ENCODE measurements at places on chromosomes 11 and 22.

GRCh38 chr11:555780-556661 is 4.5 kb downstream of the LMNTD2 start:
- DNase-seq = no peak

- DNase-seq = no peak
Observed at GRCh38 chr11:16925561-16926065, 88.6 kb downstream of the PLEKHA7 start.

- DNase-seq = no peak
Observed at GRCh38 chr11:94557992-94558391, 9.2 kb upstream of the PIWIL4 start.

DNA sequence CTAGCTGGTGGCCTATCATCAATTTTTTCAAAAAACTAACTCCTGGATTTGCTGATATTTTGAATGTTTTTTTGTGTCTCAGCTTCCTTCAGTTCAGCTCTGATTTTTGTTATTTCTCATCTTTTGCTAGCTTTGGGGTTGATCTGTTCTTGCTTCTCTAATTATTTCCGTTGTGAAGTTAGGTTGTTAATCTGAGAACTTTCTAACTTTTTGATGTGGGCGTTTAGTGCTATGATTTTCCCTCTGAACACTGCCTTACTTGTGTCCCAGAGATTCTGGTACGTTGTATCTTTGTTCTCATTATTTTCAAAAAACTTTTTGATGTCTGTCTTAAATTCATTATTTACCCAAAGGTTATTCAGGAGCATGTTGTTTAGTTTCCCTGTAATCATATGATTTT is 19.1 kb downstream of the NARS2 start:
- DNase-seq = no peak

GRCh38 chr11:64428693-64429092 is 69.7 kb downstream of the RPS6KA4 start:
- DNase-seq = no peak

DNA sequence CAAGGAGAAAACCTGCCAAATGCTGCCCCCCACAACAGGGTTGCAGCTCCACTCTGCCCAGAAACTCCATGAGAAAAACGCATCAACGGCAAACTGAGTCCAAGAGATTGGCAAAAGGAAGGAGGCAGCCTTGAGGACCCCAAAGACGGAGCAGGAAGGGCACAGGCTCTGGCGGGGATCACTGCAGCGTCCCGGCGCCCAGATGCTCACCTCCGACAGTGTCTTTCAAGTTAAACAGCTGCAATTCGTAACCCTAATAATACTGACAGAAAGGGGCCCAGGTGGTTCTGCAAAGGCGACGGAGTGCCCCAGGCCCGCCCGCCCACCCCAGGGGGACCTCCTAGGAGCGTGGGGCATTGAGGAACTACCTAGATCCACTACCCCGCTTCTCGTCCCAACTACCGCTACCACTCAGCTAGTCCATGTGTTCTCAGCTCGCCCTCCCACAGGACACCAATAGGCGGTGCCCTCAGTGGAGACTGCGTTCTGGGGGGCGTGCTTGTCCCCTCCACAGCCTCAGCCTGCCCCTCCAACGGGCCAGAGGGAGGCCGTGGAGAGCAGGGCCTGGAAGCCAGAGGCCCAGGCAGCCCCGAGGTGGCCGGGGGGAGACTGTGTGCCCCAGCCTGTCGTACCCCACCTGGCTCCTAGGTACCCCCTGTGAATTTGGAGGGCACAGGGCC is 127.4 kb downstream of the PHF21B start:
- no peak for DNase-seq

GRCh38 chr22:19823902-19824211 is 30.8 kb downstream of the GNB1L start:
- no peak for DNase-seq

- no peak for DNase-seq
Observed at GRCh38 chr11:118213781-118214180, 11.0 kb downstream of the JAML start.

DNA sequence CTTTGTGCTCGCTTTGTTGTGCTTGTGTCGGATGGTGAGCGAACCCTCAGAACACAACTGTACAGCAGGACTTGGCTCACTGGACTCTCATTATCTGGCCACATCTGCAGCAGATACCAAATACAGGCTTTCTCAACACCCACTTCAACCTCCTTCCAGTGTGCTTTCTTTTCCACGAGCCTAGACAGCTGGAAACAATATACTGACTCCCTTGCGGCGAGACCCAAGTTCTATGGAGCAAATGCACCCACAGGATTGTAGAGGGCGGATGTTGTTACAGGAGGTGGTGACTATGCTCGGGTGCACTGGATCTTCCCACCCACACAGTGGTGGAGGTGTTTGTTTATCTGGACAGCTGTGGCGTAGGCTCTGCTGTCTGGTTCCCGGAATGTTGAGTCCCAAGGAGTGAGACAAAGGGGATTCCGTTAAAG is 204.3 kb downstream of the TENM4 start:
- DNase-seq = no peak

- no peak for DNase-seq
Observed at GRCh38 chr11:2321311-2321683, 19.5 kb downstream of the TSPAN32 start.

DNA sequence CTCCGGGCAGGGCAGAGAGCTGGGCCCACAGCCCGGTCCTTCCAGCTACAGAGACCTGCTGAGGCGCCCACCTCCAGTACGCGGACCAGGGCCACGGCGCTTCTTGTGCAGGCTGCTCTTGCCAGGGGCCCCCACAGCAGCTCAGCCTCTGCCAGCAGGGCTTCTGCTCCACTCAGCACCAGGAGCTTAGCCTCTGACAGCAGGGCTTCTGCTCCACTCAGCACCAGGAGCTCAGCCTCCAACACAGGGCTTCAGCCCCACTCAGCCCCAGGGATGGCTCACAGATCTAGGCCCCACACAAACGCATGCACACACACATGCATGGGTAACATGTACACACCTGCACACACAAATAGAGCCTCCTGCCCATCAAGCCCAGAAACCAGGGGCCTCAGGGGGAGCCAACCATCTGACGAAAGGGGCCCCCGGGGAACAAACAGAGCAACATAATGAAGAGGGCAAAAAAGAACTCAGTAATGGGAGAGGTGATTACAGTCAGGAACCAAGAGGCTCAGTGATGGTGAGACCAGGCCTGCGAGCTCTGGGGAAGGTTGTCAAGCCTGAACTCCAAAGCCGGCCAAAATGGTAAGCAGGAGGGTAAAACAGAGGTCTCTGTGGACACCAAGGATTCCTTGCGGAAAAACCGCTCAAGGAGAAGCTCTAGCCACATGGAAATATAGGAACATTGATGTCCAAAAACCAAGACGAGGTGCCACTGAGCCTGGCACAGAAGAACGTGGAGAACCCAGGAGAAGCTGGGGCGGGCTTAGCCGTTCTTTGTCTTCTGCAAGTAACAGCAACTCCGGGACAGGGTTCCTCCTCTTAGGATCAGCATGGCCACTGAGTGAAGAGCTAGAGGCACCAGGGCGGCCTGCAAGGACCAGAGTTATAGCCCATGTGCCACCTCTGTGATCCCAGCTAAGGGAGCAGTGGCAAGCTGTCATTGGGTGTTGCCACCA is 46.5 kb downstream of the GNB1L start:
- DNase-seq = no peak

GRCh38 chr22:17149076-17149815 is 9.8 kb downstream of the HDHD5 start:
- no peak for DNase-seq

- DNase-seq = no peak
Observed at GRCh38 chr11:102317768-102318103, 452 bp downstream of the BIRC3 start.

GRCh38 chr11:42812361-42812760 is 499.4 kb upstream of the API5 start:
- no peak for DNase-seq

GRCh38 chr11:132064987-132065620 is 694.7 kb downstream of the NTM start:
- DNase-seq = no peak

DNA sequence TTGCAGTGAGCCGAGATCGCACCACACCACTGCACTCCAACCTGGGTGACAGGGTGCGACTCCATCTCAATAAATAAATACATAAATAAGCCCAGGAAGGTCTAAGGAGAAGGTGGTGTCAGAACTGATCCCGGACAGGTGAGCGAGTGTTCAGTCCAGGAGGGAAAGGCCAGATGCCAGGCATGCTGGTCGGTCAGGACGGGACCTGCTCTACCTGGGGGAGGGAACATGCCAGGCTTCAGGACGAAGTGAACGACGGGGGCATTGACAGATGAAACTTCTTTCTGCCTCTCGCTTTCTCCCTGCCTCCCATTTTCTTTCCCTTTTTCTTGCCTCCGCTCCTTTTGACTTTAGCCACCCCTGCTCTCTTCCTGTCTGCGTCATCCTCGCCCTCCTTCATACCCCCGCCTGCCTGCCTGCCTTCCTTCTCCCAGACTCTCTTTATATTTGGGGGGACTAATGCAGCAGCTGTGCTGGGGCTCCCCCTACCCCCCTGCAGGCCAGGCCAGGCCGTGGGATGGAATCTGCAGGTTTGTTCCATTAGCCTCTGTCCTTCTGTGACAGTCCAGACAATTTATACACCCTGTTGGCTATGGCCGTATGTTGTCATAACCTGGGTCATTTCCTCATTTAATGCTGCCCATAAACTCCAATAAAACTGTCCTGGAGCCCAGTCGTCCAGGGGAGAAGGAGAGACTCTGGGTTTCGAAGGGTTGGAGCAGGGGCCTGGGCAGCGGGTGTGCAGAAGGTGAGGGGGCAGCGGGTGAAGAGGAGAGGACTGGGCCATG is 209.2 kb upstream of the TBCEL start:
- no peak for DNase-seq
